GM20000 (cell line): ENCODE measurements at places on chromosomes 6 and 20.

DNA sequence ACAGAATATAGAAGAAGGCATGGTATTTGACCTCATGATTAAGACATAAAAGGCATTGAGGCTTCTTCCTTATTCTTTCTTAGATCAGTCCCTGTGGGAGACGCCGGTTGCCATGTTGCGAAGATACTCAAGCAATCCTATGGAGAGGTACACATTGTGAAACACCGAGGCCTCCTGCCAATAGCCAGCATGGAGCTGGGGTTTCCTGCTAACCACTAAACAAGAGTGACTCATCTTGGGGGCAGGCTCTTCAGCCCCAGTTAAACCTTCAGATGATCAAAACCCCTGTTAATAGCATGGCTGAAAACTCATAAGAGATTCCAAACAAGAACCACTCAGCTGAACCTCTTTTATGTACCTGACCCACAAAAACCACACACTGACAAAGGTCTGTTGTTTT lies 478.8 kb downstream of the CD83 start:
- no peak for DNase-seq

GRCh38 chr6:139390447-139390846 lies 16.0 kb upstream of the CITED2 start:
- DNase-seq = no peak

- no peak for DNase-seq
Measured at GRCh38 chr20:61067221-61067620, 184.8 kb upstream of the CDH4 start.

- peak; percentile 71 for DNase-seq
Measured at GRCh38 chr6:71886184-71887005, at the start of gene RIMS1. Gene RIMS1 (plus strand): TSS chr6:71886550. CDS start chr6:71887024, 474 bp downstream.

- no peak for DNase-seq
Measured at GRCh38 chr20:63500902-63501817, 2.3 kb upstream of the EEF1A2 start.

DNA sequence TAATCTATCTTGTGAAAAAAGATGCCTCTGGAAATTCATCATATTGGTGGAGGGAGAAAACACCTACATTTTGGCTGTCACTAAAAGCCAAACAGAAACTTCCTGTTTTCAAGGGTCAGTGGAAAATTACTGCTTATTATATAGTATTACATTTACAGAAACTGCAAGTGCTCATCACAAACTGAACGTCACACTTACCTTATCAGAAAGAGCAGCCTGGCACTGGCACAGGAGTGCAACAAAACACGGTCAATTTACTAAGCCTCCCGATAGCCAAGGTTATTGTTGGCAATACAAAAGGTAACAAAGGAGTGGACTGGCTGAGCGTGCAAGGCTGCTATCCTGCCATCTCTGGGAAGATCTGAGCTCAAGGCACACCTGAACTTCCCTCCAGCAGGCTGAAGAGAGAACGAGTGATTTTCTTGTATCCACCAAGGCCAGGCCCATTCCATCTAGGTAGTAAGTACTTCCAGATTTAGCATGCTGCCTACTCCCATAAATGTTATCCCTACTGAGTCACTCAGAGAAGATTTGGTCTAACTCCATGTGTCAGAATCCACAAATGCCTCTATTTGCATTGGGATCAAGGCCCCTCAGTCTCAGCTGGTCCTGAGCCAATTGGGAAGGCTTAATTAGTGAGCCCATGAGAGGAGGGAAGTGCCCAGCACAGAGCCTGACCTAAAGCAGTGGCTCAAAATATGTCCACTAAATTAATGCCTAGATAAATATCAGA lies 399.8 kb downstream of the BTBD9 start:
- DNase-seq = no peak

- peak; percentile 29 for DNase-seq
Measured at GRCh38 chr6:93453956-93454355, 34.6 kb upstream of the EPHA7 start.

DNA sequence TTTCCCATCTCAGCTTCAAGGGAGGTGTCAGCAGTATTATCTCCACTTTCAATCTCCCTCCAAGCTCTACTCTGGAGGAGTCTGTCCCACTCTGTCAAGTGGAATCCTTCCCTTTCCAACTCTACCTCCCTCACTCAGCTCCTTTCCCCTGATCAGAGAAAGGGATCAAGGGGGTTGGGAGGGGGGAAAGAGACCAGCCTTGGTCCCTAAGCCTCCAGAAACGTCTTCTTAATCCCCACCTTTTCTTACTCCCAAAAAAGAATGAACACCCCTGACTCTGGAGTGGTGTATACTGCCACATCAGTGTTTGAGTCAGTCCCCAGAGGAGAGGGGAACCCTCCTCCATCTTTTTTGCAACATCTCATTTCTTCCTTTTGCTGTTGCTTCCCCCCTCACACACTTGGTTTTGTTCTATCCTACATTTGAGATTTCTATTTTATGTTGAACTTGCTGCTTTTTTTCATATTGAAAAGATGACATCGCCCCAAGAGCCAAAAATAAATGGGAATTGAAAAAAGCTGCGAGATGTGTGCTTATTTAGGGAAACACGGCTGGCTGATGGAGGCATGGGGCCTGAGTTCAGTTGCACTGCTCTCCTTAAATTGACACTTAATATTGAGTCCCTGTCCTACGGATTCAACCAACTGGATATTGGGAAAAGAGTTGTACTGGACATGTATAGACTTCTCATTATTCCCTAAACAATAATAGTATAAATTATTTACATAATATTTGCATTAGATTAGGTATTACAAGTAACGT lies 4.9 kb downstream of the TUBB start:
- DNase-seq = no peak

- DNase-seq = no peak
Measured at GRCh38 chr6:164266851-164267250, 852.3 kb downstream of the QKI start.

GRCh38 chr6:25014791-25015560 lies 79.2 kb upstream of the RIPOR2 start:
- no peak for DNase-seq

DNA sequence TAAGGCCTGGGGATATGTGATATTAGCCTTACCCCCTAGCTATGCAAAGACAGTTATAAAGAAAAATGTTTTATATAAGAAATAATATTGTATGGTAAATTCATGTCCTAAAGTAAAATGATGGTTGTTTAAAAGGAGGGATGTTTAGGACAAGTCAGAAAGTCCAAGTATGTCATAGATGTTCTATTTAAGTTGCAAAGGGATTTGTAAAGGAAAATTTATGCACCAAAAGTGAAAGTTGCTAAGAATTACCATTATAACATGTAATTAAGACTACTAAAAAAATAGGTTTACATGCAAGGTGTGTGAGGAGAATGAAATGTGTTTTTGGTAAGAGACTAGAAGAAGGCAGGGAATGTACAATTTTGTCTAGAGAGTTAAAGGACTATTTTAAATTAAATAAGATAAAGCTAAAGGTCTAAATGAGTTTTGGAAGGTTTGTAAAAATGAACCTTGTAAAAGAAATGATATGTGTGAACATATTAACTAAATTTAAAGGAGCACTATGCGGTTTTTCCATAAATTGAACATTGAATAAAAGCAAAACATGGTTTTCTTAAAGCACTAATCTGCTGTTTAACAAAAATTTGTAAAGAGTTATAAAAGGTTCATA lies 22.7 kb upstream of the GOPC start:
- no peak for DNase-seq

DNA sequence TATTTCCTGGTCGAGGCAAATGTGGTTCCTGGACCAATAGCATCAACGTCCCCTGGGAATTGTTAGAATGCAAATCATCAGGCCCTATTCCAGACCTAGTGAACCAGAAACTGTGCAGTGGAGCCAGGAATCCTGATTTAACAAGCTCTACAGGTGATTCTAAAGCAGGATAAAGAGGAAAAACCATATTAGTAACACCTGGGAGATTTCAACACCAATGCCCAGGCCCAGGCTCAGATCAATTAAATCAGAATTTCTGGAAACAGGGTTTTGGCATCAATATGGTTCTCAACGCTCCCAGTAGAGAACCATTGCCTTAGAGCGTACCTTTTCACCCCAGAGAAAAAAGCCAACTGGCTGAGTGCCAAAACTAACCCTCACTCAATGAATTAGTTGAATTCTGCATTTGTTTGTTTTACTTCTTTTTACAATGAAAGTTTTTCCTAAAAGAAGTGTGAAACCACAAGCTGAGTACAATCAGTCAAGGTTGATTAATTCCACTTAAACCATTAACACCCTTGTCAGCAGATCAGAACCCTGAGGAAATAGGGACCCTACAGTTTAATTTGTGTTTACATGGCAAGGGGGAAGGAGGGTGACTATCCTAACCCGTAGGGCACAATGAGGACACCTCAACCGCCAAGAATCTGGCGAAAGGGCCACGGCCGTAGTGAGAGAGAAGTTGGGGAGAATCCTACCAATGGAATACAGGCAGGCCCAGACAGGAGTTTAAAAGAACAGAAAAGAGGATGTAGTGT lies 34.9 kb upstream of the LOC128125822 start:
- no peak for DNase-seq

GRCh38 chr6:52566201-52566600 lies 10.7 kb downstream of the TRAM2 start:
- no peak for DNase-seq

- DNase-seq = peak; percentile 37
Measured at GRCh38 chr6:155314773-155315515, 660 bp upstream of the TFB1M start.

DNA sequence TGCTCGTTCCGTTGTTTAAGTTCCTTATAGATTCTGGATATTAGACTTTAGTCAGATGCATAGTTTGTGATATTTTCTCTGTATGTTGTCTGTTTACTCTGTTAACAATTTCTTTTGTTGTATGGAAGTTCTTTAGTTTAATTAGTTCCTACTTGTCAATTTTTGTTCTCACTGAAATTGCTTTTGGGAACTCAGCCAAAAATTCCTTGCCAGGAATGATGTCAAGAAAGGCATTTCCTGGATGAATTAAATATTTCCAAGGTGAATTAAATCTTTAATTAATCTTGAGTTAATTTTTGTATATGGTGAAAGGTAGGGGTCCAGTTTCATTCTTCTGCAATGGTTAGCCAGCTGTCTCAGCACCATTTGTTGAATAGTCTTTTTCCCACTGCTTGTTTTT lies 406.2 kb upstream of the NOX3 start:
- DNase-seq = no peak

DNA sequence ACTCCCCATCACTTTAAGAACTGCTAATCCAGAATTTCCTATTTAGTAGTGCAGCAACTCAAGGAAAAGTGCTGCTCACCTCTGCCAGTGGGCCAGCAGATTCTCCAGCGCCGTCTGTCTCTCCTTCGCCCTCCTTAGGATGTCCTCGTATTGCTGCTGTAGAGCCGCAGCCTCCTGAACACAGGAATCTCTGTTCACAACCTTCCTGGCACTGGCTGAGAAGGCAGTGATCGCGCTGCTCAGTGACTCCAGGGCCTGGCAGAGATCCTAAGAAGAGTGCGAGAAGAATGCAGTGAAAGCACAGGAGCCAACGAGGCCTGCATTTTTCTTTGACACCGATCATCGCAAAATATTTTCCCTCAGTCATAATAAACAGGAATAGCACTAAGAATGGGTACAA lies 209.0 kb downstream of the SYNE1 start:
- no peak for DNase-seq

DNA sequence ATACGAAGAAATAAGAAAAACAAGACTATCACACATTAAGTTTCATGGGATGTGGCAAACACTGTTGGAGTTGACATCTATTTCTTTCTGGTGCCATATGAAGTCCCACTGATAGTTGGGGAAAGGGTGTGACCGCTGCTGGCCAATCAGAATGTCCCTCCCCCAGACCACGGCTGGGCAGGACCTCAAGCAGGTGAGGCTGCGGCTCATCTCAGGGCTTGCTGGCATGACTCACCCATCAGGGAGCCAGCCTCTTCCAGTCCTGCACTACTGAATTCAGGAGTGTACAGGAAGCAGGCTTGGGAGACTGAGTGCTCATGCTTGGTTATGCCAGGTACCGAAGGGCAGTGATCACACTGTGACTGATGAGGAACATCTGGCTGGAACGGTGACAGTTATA lies 18.9 kb downstream of the PREP start:
- DNase-seq = no peak

- no peak for DNase-seq
Measured at GRCh38 chr20:30502670-30503069, 754.8 kb upstream of the DEFB115 start.

DNA sequence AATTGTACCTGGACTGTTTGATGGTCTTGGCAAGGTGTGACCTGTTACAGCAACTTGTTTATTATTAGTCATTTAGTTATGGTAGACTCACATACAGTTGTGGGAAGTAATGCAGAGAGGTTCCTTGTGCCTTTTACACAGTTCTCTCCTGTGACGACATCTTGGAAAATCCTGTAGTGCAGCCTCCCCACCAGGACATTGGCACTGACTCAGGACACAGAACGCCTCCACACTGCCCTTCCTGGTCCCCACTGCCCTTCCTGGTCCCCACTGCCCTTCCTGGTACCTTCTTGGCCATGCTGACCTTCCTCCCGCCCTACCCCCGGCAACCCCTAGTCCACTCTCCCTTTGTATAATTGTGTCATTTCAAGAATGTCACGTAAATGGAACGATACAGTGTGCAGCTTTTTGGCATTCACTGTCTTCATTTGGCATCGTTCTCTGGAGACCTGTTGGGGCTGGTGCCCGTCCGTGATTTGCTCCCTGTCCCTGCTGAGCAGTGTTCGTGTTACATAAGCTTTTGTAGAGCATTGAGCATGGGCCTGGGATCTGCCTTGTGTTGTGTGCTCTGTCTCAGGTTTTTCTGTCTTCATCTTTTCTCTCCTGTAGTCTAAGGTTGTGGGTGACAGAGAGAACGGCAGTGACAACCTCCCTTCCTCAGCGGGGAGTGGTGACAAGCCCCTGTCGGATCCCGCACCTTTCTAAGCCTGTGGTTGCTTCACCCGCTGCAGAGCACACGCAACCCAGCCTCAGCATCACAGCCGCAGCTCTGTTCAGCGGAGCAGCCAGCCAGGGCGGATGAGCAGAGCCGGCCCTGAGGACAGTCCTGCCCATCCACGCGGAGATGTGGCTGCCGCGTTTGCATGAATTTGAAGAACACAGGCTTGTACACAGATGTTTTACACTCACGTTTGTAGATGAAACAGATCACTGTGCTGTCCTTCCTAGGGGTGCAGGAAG lies 5.4 kb upstream of the DNAJC5 start:
- DNase-seq = no peak

DNA sequence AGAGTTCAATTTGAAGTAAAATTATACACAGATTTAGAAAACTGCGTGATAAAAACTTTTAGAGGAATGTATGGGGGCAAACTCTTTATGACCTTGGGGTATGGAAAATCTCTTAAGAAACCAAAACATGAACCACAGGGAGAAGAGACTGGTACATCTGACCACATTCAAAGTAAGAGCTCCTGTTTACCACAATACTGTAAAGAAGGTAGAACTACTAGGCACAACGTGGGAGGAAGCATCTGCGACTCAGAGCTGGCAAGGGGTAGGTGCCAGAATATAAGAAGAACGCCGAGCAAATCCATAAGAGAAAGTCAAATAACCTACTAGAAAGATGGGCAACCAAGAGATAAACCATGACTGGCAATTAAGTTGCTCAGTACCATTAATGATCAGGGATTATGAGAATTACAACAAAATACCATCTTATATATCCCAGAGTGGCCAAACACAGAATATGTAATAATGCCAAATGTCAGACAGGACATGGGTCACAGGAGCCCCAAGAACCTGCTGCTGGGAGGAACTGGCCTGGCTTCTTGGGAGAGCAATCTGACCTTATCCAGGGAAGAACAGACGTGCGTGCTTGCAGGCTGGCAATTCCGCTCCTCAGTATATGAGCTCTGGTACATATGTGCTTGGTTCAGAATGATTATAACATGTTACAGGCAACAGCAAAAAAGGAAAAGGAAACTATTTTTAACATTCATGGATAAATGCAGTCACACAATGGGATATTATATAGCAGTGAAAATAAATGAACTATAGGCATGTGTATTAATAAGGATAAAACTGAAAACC lies 50.2 kb downstream of the INSM1 start:
- DNase-seq = no peak

- DNase-seq = no peak
Measured at GRCh38 chr20:59783641-59784010, 149.8 kb downstream of the SYCP2 start.
